ENCODE measurements at places on chromosomes 7 and 10. TPM values are rescaled to one million over a fixed set of nuclear protein-coding genes. Genes with fewer than 3 reads are reported as not detected.

Gene SORBS1
- 0.48 TPM for total RNA-seq

Gene BTBD16
- total RNA-seq, result 0.44 TPM

Gene LRIT1
- not detected for total RNA-seq

Gene PLAU
- total RNA-seq, result 163 TPM

Gene PLAC9
- total RNA-seq, result not detected

Gene SH3PXD2A
- 1.7 TPM for total RNA-seq

Gene ZNF248
- 2.9 TPM for total RNA-seq

Gene CH25H
- not detected for total RNA-seq

Gene UNCX
- 0.07 TPM for total RNA-seq

Gene PIP
- not detected for total RNA-seq

Gene CABCOCO1
- not detected for total RNA-seq

Gene ASAH2
- total RNA-seq, result 3.3 TPM

Gene HTR5A
- not detected for total RNA-seq

Gene CTAGE4
- total RNA-seq, result not detected

Gene ATG9B
- total RNA-seq, result 0.14 TPM

Gene AGAP4
- total RNA-seq, result 7.4 TPM

Gene NPS
- total RNA-seq, result not detected

Gene EVX1
- total RNA-seq, result not detected

Gene NODAL
- not detected for total RNA-seq

Gene EPHA1
- total RNA-seq, result not detected

Gene DCLRE1C
- total RNA-seq, result 4.4 TPM

Gene HYAL4
- not detected for total RNA-seq

Gene AGAP9
- 12.1 TPM for total RNA-seq

Gene CCL26
- 7.8 TPM for total RNA-seq

Gene PDE6C
- total RNA-seq, result not detected

Gene CHN2
- not detected for total RNA-seq

Gene FZD1
- total RNA-seq, result 2.4 TPM

Gene ODAD2
- total RNA-seq, result not detected

Gene CHST3
- total RNA-seq, result 42.6 TPM

Gene KCNMA1
- 75.8 TPM for total RNA-seq

Gene OGDHL
- 0.15 TPM for total RNA-seq
